ENCODE measurements at places on chromosomes 2 and 18.

DNA sequence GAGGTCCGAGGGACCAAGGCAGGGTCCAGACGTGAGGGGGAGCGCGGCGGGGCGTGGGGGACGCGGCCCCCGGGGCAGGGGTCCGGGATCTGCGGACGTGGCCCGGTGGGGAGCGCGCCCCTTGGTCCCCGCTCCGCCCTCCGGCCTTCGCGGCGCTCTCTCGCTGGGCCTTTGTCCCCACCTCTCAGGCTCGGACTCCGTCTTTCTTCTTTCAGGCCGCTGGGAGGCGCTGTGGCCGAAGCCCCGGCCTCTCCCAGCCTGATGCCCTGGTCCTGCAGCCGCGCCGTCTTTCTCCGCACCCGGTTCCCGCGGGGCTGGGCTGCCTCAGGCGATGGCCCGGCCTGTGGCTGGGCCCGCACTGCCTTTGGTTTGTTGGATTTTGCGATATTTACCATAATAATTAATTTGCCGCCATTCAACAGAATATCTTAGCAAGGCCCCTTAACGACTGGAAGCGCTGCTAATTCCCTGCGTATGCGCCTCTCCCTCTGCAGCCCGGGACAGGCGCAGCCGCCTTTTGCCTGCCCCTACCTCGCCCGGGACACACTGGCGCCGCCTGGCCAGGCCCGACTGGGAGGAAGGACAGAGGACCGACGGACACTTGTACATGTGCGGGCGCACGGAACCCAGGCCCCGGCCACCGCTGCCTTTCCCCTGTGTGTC lies 10.8 kb downstream of the SIX3 start:
- DNase-seq: no peak

DNA sequence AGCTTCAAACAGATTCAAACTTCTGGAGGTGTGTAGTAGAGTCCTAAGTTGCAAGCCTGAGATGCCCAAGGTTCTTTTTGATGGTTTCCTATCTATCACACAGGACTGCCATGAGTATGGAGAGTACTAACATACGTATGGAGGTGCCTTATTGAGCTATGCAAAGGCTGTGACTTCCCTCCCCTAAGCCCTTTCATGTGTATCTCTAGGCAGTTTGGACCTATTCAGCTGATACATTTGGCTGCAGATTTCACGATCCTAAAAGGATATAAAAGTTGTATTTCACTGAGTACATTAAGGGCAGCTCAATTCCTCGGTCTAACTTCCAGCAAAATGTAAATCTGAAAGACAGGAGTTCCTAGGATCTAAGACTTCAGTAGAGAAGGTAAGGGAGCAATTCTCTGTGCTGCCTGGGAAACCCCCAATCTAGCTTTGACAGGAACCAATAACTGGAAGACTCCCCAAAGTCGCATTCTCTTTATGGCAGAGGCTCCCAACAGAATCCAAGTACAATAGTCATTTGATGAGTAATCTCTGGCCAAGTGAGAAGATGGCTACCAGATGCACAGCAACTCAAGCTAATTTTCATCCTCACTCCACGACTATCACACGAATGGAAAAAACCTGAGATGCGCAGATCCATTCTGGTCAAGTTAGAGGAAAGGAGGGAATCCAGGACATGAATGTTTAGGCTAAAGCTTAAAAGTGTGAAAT lies 83.8 kb downstream of the ATL2 start:
- DNase-seq: no peak

DNA sequence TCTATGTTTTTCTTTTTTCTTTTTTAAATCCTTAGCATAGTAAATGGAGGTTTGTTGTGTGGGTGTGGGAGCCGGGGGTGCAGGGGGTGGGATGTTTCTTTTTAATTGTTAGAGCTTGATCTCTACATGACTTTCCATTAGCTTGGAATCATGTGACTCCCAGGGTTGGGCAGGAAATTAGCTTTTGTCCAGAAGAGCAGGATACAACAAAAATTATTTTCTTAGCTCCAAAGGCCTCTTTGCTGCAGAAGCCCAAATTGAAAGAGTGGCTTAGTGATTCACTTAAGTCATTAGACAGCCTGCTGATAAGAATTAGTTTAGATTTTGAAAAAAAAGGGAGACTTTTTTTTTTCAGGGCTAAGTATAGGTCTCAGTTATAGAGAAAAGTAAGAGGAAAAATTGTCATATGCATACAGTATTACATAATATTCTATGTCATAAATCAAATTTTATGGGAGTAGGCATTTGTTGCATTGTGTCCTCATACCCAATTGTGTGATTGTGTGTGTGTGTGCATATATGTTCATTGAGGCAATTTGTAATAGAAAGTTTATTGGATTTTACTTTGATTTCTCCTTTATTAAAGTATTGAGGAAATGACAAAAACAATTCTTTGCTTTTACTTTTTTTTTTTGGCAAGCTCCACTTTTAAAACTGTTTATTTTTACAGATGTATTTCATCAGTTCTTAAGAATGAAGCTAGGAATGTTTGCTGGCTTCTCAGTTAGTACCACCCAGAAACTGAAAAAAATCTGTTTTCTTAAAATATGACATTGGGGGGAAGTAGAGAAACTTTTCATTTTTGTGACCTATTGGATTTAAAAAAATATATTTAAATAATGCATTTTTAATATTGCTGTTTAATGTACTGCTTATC lies 47.4 kb downstream of the TSPYL6 start:
- no peak for DNase-seq

DNA sequence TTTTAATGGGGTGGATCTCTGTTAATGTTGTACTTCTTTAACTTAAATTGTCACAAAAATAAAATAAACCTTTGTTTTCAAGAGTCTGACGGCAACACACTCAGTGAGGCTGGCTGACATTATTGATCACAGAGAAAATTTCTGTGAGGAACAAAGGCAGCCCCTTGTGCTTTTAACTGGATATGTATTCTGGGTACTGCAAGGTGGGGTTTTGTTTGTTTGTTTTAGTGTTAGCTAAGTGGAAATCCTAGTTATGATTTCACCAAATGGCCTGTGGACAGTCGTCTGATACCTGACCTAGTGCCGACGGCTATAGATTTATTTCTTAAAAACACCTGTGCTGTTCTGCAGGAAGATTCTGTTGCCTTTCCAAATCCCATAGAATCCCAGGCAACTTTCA lies 1329.5 kb upstream of the ZEB2 start:
- DNase-seq: no peak

DNA sequence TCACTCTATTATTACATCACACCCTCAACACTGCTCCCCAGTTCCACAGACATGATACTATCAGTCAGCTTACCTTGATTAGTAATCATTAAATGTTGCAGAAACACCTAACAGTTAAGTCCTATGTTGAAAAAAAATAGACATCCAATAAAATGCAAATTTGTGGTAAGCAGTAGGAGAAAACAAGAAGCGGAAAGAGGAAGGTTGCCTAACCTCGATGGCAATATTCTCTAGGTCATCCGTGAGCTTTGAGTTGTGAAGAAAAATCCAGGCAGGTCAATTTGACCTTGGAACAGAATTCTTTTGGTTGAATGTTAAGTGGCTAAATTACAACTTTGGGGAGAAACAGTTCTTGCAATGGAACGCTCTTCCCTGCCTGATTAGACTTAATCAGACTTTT lies 264.4 kb downstream of the AFF3 start:
- no peak for DNase-seq

DNA sequence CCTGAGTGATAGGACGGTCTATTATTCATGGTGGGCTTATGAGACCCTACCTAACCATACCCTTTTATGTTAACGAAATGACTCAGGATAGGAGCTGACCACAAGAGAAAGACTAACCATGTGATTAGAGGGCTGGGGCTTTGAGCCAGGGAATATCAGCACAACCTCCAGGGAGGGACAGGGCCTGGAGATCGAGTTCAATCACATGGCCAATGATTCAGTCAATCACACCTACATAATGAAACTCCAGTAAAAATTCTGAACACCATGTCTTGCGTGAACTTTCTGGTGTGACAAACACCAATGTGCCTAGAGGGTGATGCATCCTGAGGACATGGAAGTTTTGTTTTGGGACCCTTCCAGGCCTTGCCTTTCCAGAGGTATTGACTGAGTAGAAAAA lies 2.2 kb upstream of the TEX51 start:
- no peak for DNase-seq

- DNase-seq: no peak
Measured at GRCh38 chr18:39019989-39020388, 1454.4 kb upstream of the CELF4 start.

- no peak for DNase-seq
Measured at GRCh38 chr2:215556979-215557378, 121.1 kb upstream of the FN1 start.

GRCh38 chr2:239715606-239716005 lies 309.5 kb downstream of the NDUFA10 start:
- DNase-seq: no peak

- peak; percentile 90 for DNase-seq
Measured at GRCh38 chr2:38187541-38188011, 111.6 kb upstream of the CYP1B1 start.

DNA sequence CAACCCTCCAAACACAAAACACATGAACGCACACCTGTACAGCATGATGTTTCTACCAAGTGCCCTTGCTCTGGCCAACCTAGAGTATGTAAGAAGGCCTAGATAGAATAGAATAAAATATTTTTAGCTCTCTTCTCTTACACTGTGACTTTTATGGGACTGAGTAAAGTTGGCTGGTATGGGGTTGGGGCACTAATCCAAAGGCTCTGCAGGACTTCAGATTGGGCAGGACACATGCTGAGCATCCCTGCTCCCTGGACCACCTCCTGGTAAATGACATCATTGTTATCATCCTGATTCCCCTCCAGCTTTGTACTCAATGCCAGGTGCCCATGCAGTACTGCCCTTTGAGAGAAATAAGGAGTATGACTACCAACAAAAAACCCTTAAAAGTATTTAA lies 322.2 kb downstream of the SLC8A1 start:
- DNase-seq: no peak

DNA sequence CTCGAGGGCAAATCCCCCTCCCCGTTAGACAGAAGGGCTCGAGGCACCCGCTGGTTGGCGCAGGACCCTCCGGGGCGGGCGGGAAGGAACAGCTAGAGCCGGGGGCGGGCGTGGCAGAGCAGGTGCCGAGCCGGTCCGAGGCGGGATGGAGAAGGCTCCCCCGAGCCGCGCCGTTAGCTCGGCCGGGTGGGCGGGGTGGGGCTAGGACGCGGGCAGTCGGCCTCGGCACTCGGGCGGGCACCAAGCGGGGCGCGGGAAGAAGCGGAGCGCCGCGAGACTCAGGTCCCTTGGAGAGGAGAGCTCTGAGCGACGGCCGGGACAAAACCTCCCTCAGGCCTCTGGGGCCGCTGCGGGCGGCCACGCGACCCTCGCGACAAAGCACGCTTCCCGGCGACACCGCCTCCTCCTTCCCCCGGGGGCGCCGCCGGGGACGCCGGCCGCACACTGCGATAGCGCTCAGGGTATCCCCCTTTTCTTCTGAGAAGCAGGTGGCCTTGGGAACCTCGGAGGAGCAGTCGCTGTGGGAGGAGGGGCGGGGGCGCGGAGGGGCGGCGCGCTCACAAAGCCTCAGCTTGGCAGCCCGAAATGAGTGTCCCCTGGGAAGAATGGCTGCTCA lies 721 bp downstream of the FHOD3 start:
- no peak for DNase-seq

- DNase-seq: no peak
Measured at GRCh38 chr2:126902152-126902835, 3.6 kb downstream of the TEX51 start.

DNA sequence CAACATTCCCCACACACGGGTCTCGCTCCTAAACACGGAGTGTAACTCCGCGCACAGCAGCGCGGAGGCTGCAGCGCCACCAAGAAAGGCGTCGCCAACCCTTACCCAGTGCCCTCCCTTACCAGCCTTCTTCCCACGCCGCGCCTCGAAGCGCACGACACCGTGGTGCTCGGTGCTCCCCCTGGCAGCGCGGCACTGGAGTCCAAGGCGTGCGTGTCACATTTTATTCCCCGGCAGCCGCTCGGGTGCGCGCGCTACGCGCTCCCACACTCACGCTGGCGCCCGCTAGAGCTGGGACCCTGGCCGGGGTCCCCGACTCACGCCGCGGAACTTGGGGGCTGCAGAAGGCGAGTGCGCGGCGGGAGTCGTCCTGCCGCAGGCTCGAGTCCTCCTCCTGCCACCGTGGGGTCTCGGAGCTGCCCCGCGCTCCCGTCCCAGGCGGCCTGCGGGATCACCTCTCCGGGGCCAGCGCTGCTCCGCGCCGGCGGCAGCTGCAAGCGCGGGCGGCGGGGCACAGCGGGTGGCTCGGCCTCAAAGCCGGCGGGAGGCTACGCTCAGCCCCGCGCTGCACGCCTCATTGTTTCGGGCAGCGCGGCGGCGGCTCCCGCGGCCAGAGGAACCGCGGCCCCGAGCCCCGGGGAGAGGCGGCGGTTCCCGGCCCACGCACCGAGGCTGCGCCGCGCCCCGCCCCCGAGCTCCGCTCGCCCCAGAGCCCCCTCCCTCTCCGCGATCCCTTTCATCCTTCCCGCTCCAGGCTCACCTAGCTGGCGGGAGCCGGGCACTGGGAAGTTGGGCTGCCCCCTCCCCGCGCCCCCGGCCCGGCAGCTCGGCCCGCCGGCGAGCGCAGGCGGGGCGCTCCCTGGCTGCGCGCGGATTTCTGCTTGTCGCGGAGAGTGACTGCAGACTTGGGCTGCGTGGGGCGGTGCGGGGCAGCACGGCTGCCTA lies at the start of gene ST6GAL2:
Gene ST6GAL2 (minus strand): TSS at position 197 of the 945 bp plus-strand sequence. CDS start 42,190 bp downstream, outside the sequence.
- no peak for DNase-seq

DNA sequence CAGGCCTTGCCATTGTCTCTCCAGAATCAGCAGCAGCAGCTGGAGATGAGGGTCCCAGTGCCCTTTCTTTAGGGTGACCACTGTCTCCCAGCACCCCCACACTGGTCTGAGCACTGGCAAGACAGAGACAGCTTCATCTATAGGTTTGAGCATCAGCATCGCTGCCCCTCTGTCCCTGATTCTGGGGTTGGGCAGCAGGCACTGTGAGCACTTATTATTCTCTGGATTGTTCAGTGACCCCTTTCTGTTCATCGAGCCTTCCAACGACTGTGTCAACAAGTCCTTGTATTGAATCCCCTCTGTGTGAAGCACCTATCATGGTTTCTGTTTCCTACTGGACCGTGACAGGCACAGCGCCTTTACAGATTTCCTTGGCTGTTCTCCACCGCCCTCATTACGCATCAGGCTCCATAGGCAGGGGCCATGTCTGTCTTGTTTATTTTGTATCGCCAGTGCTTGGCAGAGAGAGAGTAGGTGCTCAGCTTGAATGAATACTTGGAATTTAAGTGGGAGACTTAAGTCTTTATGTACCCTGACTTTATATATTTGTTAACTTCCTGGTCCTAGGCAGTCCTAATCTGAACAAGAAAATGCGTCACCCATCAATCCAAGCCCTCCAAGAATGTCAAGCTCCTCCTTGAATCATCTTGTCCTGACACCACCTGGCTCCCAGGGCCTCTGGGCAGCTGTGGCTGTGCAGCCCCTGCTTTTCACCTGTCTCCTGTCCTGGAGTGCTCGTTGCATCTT lies 11.4 kb downstream of the MALL start:
- DNase-seq: no peak

- peak; percentile 60 for DNase-seq
Measured at GRCh38 chr2:105712981-105713596, 31.6 kb upstream of the NCK2 start.
